Left cardiac atrium (tissue), 4 donors: ENCODE measurements at places on chromosomes 12 and 14. TPM values are rescaled to one million over a fixed set of nuclear protein-coding genes. Genes with fewer than 3 reads are reported as not detected.

- no peak for DNase-seq
Observed at GRCh38 chr14:29821661-29822429, 105.8 kb downstream of the PRKD1 start.

DNA sequence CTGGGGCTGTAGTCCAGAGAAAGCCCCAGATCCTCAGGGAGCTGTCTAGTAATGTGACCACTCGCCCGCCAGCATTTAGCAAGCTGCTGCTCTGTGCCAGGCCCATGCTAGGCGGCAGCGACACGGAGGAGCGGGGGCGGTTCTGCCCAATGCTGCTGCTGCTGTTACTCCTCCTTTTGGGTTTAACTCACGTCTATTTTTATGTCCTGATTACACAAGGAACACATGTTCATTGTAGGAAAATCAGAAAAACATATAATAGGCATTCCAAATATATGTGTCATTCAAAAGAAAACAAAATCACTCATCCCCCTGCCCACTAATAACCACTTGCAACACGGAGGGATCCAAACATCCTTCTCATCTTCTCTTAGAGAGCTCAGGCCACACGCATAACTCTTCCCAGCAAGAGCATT lies 30.4 kb downstream of the CCDC92 start:
- DNase-seq: no peak

Gene BIN2
- total RNA-seq: 4.0 TPM

Gene SYCP3
- total RNA-seq: not detected
